Neural progenitor cell (in vitro differentiated cells): ENCODE measurements at places on chromosomes 5 and 9.

- DNase-seq = no peak
Measured at GRCh38 chr5:172043865-172044264, 37.4 kb upstream of the FBXW11 start.

GRCh38 chr9:78144663-78145377 lies 91.1 kb upstream of the CEP78 start:
- DNase-seq = no peak

- no peak for DNase-seq
Measured at GRCh38 chr9:123941524-123942070, 11.7 kb upstream of the DENND1A start.

- DNase-seq = no peak
Measured at GRCh38 chr5:112974901-112975300, 1.7 kb upstream of the DCP2 start.
